ENCODE measurements at places on chromosomes 2 and 18.

DNA sequence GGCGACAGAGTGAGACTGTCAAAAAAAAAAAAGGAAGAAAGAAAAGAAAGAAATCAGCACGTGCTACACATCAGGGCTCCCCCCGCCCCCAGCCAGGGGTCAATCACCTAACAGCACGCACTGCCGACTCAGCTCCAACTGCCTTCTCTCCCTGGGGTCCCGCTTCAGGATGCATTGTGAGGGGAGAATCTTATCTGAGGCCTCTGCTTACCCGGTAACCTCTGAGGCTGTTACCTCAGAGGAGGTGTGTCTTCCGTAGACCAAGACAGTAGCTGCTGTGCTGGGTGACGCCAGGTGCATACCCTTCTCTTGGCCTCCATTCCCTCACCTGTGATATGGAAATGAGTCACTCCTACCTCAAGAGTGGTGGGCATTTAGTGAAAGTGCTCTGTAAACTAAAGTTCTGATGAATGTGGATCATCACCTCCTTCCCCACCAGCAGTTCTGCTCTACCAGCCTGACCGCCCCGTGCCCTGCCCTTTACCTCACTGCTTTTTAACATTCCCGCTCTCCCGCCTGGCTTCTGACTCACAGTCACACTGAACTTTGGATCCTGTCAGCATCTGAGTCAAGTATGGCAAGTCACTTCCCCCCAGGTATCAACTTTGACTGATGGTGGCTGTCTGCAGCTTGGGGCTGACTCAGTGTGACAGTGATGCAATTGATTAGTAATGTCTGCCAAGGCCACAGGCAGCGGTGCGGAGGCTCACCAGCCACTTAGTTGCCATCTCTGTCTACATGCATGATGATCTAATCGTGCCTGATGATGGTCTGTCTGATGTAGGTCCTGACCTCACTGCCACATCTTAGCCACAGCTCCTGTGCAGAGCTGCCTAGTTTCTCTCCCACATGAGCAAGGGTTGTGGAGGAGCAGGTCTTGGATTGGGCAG lies 20.1 kb downstream of the ARID5A start:
- no peak for DNase-seq

DNA sequence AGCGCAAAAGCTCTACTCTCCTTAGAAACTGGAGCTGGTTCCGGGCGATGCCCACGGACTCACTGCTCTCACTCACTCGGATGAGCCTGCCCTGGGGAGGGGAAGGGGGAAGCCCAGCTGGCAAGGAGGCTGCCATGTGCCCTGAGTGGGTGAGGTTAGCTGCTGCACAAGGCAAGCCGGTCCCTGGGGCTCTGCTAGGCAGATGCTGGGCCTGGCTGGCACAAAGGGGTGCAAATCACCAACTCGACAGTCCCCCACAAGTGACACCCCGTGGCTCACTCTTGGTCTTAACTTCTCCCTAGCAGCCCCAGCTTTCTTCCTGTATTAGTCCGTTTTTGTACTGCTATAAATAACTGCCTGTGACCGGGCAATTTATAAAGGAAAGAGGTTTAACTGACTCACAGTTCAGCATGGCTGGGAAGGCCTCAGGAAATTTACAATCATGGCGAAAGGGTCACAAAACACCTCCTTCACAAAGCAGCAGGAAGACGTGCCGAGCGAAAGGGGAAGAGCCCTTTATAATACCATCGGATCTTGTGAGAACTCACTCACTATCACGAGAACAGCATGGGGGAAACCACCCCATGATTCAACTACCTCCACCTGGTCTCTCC lies 33.2 kb downstream of the ADCY3 start:
- no peak for DNase-seq

DNA sequence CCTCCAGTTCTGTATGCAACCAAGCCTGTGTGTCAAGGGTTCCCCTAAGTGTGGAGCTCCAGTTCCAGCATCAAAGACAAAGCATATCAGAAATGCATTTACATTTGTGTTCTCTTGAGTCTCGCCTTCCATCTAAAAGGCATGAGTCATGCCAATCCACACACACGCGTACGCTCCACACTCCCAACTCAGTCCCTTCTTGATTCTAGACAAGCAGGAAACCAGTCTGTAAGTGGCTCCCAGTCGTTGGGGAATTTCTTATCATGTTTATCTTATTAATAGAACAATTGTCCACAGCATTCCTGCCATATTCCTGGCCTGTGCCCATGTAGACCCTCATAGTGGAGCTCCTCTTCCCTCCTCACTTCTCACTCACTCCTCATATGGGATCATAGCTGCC lies 86.4 kb upstream of the SLC35G4 start:
- no peak for DNase-seq

GRCh38 chr2:179622635-179623300 lies 238.6 kb downstream of the ZNF385B start:
- DNase-seq, result no peak

DNA sequence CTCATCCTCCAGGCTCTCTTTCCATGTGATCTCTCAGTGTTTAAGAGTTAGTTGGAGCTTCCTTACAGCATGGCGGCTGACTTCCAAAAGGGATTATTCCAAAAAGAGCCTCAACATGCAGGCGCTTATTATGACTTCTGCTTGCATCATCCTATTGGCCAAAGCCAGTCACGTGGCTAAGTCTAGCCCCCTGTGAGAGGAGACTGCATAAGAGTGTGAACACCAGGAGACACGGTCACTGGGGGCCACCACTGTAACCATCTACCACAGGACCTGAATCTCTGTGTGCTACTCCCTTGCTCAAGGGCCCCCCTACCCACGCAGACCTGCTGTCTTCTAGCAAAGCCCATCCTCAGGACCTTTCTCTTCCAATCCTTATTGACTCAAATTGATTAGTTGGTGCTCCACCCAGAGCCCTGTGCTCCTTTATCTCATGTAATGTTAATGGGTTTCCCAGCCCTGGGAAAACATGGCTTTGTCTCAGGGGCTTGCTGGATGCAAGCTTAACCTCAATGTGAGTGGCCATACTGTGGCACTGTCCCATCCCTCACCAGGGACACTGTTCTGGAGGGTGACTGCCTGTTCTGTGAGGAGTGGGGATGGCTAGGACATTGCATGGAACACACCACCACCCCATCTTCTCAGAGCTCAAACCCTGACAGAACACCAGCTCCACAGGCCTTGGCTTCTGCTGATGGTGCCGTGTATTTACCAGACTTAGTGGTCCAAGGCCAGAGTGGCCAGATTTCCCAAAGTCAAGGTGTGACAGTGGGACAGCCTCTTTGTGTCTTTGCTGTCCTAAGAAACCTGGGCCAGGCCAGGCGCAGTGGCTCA lies 4.2 kb downstream of the IL1RN start:
- DNase-seq, result no peak

GRCh38 chr2:237581751-237582746 lies 8.5 kb downstream of the RAB17 start:
- DNase-seq, result no peak

DNA sequence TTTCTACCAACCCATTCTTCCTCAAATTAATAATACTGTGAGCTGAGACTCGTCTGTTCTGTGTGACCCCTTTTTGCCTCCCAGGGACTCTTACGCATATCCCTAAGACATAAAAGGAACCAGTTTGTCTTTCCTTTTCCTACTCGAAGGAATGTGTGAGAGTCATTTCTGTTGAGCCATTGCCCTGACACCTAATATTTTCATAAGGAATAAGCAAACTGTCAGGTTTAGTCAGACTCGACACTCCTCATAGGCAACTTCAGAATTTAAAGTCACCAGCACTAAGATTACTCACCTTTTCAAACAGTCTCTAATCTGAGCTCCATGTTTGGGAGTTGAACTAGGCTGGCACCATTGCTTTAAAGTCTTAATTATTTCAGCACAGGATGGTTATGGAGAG lies 305.5 kb downstream of the IKZF2 start:
- DNase-seq, result no peak

GRCh38 chr2:121591199-121591598 lies 58.1 kb downstream of the CLASP1 start:
- no peak for DNase-seq

- DNase-seq, result no peak
Measured at GRCh38 chr2:28547906-28548600, 52.2 kb downstream of the PLB1 start.

DNA sequence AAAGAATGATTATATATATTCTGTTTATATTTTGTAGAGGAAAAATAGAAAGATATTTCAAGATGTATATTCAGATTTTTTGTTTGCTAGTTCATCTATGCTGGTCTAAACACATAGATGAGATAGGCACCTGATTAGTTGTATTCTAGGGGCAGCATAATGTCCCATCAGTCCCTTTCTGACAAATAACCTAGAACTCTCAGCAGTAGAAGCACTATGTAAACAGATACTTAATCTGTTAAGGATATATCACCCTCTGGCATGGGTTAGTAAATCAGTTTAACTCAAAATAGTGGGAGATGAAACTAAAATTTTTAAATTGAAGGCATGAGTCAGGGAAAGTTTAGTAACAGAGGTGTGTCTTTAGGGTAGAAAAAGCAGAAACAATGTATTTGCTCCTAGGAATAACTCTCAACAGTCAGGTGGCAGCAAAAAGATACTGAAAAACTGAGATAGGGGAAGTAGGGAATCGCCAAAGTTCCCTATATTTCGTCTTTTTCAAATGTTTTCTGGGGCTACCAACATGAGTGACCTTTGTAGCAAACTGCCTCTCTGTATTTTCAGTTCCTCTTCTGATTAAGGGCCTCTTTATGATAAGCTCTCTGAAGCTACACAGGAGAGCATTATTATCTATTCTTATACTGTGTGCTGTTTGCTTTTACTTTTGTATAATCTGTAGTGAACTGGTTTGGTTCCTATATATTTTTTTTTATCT lies 5.7 kb downstream of the PPP1R1C start:
- no peak for DNase-seq

- no peak for DNase-seq
Measured at GRCh38 chr2:64157792-64158191, 13.6 kb upstream of the PELI1 start.

GRCh38 chr2:174344716-174345461 lies 10.1 kb downstream of the SP9 start:
- no peak for DNase-seq

- DNase-seq, result no peak
Measured at GRCh38 chr18:75477900-75478299, 50.4 kb upstream of the SMIM21 start.

DNA sequence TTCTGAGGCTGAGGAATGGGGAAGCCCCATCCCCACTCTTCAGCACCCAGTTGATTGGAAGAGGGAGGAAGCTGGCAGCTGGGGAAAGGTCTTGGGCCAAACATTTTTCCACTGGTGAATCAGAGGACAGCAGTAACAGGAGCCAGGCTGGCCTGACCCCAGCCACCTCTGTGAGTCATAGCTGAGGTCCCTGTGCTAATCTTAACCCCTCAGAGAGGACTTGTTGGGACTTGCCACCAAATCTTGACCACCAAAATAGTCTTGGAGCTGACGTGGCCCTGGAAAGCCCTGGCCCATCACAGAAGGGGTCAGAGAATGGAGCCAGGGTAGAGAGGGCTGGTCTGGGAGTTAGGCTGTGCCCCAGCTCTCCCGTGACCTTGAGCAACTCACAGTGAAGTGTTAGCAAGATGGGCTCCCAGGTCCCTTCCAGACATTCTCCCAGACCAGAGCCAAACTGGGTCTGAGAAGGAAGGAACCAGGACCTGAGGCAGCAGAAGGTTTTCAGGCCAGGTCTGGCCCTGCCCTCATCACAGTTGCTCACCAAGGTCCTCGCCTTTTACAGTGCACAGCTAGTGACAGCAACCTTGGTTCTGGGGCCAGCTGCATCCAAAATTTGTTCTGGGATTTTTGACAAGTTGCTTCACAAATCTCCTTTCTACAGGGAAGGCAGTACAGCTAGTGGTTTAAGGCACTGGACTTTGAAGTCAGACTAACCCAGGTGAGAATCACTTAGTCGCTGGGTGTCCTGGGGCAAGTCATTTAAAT lies 266.6 kb downstream of the CYP26B1 start:
- no peak for DNase-seq

DNA sequence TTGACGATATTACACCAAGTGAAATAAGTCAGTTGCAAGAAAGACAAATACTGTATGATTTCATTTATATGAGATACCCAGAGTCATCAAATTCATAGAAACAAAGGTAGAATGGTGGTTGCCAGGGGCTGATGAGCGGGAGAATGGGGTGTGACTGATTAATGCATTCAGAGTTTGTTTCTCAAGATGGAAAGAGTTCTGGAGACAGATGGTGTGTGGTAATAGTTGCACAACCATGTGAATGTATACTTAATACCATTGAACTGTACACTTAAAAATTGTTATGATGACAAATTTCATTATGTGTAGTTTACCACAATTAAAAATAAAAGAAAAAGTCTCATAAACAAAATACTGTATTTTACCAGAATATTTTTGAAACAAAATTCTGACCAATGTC lies 117.3 kb downstream of the PIGN start:
- DNase-seq, result no peak

DNA sequence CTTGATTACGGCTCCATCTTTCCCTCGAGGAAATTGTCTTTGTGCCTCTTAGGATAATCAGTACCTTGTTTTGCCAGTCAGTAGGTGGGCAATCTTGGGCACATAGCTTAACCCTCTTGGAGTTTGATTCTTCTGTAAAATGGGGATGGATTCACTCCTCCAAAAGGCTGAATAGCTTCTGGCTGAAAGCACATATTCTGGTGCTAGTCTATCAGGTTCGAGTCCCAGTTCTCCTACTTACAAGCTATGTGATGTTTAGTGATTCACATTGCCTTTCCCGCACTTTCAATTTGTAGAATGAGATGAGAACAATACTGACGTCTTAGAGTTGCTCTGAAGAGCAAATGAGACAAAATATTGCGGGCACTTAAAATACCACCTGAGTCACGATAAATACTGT lies 43.9 kb downstream of the ATIC start:
- no peak for DNase-seq

- DNase-seq, result no peak
Measured at GRCh38 chr18:23095463-23095862, 39.8 kb upstream of the CABLES1 start.

DNA sequence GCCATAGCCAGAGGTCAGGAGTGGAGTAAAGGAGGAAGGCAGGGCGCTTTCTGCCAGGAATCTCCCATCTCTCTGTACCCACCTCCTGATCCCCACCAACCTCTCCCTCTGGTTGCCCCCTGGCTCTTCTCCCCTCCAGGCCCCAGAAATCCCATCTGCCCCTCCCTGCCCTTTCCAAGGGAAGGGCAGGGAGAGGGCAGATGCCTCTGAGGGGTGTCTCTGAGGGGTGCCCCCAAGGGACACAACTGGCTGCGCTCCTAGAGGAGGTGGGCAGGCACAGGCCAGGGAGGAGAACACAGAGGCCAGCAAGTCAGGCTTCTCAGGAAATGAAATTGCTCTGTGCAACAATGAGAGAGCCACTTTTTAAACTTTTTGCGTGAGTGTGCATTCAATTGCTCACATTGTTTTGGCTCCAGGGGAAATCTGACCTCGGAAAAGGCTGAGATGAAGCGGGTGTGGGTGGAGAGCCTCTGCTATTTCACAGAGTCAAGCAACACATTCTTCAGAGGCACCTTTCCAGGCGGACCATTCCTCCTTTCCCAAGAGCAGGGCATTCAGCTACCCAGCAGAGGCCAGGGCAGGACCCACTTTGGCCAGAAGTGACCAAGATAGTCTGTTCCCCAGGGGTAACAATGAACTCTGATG lies 125.5 kb downstream of the SMAD7 start:
- DNase-seq, result no peak

Data from iPS DF 19.7 (cell line).